ENCODE measurements at places on chromosomes 4 and X.

- no peak for DNase-seq
Measured at GRCh38 chrX:96929036-96929435, 45.3 kb downstream of the RPA4 start.

DNA sequence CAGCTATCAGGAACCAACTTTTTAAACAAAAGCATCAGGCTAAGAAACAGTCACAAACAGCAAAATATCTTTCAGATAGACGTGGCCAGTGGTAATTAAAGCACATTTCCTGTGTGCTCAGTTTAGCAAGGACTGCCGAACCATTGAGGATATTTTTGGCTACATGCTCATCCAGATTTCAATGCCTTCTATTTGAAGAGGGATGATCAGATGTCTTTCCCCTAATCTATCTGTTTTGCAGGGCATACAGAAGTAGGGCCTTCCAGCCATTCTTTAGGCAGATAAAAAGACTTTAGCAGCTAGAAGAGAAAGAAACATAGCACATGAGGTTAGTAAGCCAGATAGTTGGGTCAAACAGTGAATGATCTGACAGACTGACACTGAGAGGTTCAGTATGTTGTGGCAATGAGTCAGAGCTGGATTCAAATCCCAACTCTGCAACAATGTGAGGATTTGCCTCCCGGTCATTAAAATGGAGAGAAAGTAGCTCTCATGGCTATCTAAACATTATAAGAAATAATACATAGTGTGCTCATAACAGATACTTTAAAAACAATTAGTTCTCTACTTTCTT lies 100.0 kb upstream of the PRKG2 start:
- no peak for DNase-seq

GRCh38 chrX:13533726-13534125 lies 35.7 kb upstream of the EGFL6 start:
- DNase-seq = peak; percentile 7

- no peak for DNase-seq
Measured at GRCh38 chr4:25413261-25413660, 36.2 kb downstream of the ANAPC4 start.

GRCh38 chrX:151370906-151371305 lies 26.1 kb upstream of the VMA21 start:
- no peak for DNase-seq

DNA sequence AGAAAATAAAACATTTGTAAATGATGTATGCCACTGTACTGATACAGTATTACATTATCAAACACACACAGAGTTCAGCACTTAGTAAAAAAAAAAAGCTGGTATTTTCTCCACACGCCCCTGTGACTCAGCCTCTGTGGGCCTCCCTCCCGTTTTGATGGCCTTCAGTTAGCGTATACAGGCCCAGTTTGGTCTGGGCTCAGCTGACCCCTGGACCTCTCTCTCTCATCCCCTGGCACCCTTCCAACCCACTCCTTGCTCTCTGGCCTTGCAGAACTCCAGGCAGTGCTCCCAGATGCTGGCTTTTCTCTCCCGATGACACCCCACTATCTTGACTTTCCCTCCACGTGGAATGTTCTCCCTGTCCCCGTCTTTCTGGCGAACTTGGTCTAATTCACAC lies 89.0 kb upstream of the LIMCH1 start:
- no peak for DNase-seq

DNA sequence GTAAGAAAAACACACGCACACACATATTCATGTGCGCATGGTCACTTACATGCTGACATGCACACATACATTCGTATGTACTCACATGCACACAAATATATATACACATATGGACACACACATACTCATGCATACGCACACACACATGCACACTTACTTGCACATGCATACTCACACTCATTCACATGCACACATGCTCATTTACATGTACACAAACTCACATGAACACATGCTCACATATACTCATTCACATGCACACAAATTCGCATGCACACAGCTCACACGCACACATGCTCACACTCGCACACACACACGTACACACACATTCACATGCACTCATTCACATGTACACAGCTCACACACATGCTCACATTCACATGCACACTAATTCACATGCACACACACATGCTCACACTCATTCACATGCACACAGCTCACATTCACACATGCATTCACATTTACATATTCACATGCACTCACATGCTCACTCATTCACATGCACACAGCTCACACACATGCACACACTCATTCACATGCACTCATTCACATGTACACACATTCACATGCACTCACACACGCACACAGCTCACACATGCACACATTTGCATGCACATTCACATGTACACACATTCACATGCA lies 276.1 kb downstream of the DHRSX start:
- no peak for DNase-seq

- no peak for DNase-seq
Measured at GRCh38 chr4:10129196-10130177, 12.9 kb upstream of the WDR1 start.

DNA sequence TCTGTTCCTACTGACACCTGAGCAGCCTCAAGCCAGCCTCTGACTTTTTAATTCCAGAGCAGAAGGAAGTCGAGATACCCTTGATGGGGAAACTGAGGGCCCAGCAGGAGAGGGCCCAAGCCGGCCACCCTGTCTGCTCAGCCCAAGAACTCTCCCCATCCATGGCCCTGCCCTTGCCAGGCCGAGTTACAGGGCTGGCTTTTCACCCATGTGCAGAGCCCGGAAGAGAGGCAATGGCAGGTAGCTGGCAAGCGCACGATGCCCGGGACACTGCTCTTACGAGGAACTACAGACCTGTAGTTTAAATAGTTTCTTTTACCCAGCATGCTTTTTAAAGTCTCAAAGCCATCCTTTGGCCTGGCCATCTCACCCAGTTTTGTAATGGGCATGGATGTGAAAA lies 79.9 kb downstream of the MTMR1 start:
- no peak for DNase-seq

Data from AG09319 (cell line).